ENCODE measurements at places on chromosomes 4 and X.

DNA sequence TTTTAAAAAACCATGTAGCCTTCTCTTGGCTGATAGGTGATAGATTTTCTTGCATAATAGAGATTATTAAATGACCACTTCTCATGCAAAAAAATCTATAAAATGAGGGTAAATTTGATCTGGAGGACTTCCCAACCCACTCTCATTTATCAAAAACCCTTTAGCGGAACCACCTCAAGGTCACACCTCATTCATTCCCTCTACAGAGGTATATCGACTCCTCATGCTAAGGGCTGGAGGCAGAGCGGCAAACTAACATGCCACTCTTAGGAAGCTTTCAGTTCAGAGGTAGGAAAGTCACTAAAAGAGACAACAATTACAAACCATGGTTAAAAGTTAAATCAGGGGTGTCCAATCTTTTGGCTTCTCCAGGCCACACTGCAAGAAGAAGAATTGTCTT, 90.0 kb downstream of the COX7B2 start:
- no peak for DNase-seq

DNA sequence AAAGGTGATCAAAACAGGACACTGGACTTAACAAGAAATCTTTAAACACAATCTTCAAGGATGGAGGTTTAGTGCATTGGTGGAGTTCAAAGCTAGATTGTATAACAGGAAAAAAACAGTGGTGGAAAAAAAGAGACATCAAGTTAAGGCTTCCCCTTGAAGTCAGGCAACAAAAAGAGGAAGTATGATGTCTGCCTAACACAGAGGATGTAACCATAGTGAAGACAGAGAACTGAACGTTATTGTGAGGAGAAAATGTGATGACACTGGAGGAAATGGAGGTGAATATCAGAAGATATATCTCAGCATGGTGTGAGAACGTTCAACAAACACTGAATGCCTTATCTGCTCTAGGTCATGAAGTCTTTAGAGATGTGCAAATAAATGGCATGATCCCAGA, 192.4 kb upstream of the AR start:
- DNase-seq = no peak

DNA sequence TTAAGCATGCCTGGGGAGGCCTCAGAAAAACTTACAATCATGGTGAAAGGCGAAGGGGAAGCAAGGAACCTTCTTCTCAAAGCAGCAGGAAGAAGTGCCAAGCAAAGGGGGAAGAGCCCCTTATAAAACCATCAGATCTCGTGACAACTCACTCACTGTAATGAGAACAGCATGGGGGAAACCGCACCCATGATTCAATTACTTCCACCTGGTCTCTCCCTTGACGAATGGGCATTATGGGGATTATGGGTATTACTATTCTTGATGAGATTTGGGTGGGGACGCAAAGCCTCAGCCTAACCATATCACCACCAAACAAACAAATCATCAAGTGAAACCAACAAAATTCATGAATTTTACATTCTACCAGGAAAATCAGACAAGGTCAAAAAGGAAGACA, 76.7 kb upstream of the TAB3 start:
- no peak for DNase-seq

GRCh38 chrX:14027036-14027435, 2.7 kb downstream of the GEMIN8 start:
- peak; percentile 8 for DNase-seq

DNA sequence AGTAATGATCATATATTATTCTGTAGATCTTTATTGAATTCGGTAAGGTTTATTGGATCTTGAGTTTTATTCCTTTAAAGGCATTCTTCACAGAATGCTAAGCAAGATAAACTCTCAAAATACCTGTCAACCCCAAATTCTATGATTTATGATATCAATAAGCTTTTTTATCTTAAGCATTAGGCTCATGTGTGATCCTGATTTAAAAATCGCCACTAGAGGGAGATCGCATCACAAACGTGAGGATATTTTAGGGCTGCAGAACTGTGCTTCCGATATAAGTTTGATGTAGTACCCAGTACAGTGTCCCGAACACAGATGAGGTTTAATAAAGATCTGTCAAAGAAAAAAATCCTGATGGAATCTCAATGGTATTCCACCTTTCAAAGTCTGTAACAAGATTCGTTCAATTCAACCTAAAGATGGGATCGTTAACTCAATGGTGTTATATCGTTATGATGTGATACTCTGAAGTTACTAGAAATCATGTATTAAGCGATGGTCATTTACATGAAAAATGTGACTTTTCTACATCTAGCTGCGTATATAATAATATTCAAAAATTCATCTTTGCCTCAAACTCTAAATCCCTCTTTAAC, 169.0 kb downstream of the CORIN start:
- DNase-seq = peak; percentile 21

GRCh38 chr4:176875446-176875930, 82.8 kb upstream of the VEGFC start:
- no peak for DNase-seq
